ENCODE measurements at places on chromosomes 16 and 17. TPM values are rescaled to one million over a fixed set of nuclear protein-coding genes. Genes with fewer than 3 reads are reported as not detected.

SCGB1C2 gene
- total RNA-seq = not detected

LHX1 gene
- 2.6 TPM for total RNA-seq

DOC2A gene
- total RNA-seq = 2.1 TPM

CAVIN1 gene
- 487 TPM for total RNA-seq

CPHXL2 gene
- total RNA-seq = not detected

CCL8 gene
- not detected for total RNA-seq

TMEM95 gene
- total RNA-seq = not detected

PTRH2 gene
- 112 TPM for total RNA-seq

SPATA2L gene
- total RNA-seq = 7.6 TPM

CES3 gene
- total RNA-seq = 2.0 TPM

KRT34 gene
- total RNA-seq = 0.35 TPM

GRIN2A gene
- total RNA-seq = not detected

USB1 gene
- 96.6 TPM for total RNA-seq

TP53TG3 gene
- 0.57 TPM for total RNA-seq

OR4D1 gene
- 0.03 TPM for total RNA-seq

SDK2 gene
- 0.32 TPM for total RNA-seq

STX1B gene
- total RNA-seq = 1.4 TPM

RCVRN gene
- total RNA-seq = not detected

RAP1GAP2 gene
- total RNA-seq = 18.7 TPM

NPIPA2 gene
- total RNA-seq = 1.3 TPM

MT1A gene
- total RNA-seq = 12.1 TPM

CCL5 gene
- 1.7 TPM for total RNA-seq

GRIN2C gene
- total RNA-seq = 0.23 TPM

SLC35G6 gene
- not detected for total RNA-seq

STAT5A gene
- 6.4 TPM for total RNA-seq

SIAH1 gene
- 14.7 TPM for total RNA-seq

IGF2BP1 gene
- 79.0 TPM for total RNA-seq

SLC16A5 gene
- 20.6 TPM for total RNA-seq

OR1A1 gene
- total RNA-seq = not detected

PRSS53 gene
- 0.78 TPM for total RNA-seq

ZNF423 gene
- 0.12 TPM for total RNA-seq

ACSM5 gene
- total RNA-seq = not detected

MED13 gene
- total RNA-seq = 20.4 TPM

TOP3A gene
- 37.3 TPM for total RNA-seq

MED1 gene
- 38.2 TPM for total RNA-seq

SCNN1G gene
- not detected for total RNA-seq

KLHL10 gene
- total RNA-seq = not detected

KIF2B gene
- not detected for total RNA-seq

MYH8 gene
- total RNA-seq = not detected

TUBB3 gene
- total RNA-seq = 233 TPM

IL34 gene
- 0.44 TPM for total RNA-seq

HS3ST3A1 gene
- 0.26 TPM for total RNA-seq

PLA2G10 gene
- total RNA-seq = 0.30 TPM

HS3ST3B1 gene
- total RNA-seq = 0.28 TPM

SBK1 gene
- 0.38 TPM for total RNA-seq

KCNG4 gene
- not detected for total RNA-seq
